ENCODE measurements at places on chromosomes 7 and 10.
A peak's percentile ranks its signal among the peaks of the same experiment; 100 is the strongest.

DNA sequence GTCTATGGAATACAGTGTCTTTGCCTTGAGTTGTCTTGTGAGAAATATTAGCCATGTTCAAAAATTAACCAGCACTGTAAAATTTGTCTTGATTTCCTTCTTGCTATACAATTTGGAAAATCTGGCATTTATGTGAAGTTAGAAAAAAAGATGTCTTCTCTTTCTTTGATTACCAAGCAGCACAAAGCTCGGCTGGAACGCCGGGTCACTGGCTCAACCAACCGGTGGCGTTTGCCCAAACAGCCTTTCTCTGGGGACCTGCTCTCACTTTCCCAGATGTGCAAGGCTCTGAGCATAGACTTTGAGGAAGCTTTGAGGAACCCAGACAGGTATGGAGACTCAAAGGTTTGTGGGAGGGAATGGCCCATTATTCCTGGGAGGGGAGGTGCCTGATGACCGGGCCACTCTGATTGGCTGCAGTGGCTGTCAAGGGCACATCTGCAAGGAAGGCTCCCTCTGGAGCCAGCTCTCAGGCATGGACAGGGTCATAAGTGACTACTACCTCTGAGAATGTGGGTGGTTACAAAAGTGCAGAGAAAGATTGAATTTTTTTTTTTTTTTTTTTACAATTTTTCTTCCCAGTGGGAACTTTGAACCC lies 5.6 kb downstream of the BTBD16 start:
- peak; percentile 59 for DNase-seq

GRCh38 chr7:132112657-132113056 lies 463.6 kb downstream of the PLXNA4 start:
- DNase-seq: no peak

DNA sequence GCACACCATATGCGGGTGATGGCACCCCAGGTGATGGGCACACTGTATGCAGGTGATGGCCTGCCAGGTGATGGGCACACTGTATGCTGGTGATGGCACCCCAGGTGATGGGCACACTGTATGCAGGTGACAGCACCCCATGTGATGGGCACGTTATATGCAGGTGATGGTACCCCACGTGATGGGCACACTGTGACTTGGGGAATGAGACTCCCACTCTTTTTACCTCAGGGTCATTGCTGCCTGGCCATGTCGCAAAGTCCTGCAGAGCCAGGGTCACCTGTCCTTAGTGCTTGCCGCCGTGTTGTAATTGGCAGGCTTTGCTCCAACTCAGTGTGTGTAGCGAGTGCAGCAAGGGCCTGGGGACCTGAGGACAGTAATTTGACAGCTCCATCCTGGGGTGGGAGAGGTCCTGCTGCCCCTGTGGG lies 7.6 kb upstream of the CCDC201 start:
- no peak for DNase-seq

GRCh38 chr7:28502408-28502807 lies 90.1 kb downstream of the CREB5 start:
- DNase-seq: no peak

GRCh38 chr7:132066761-132067171 lies 509.5 kb downstream of the PLXNA4 start:
- DNase-seq: peak; percentile 45

Measured in fibroblast of lung (primary cell).